ENCODE measurements at places on chromosomes 13 and 19. TPM values are rescaled to one million over a fixed set of nuclear protein-coding genes. Genes with fewer than 3 reads are reported as not detected.

- no peak overlapping the region for H3K4me3 ChIP-seq
- no peak overlapping the region for H3K27ac ChIP-seq
- DNase-seq = no peak
- H3K4me1 ChIP-seq = no peaks in the 10 kb centered on the region
These were observed 40.6 kb upstream of the EEF1AKMT1 start for GRCh38 chr13:20814224-20814910.

- H3K27me3 ChIP-seq = no peaks in the 10 kb centered on the region
- no peaks in the 10 kb centered on the region for H3K36me3 ChIP-seq
- DNase-seq = peak; percentile 8
- H3K4me1 ChIP-seq = peaks cover 10% of the 10 kb centered on the region
These were observed 305.8 kb downstream of the MTUS2 start for GRCh38 chr13:29125934-29126424.

DNA sequence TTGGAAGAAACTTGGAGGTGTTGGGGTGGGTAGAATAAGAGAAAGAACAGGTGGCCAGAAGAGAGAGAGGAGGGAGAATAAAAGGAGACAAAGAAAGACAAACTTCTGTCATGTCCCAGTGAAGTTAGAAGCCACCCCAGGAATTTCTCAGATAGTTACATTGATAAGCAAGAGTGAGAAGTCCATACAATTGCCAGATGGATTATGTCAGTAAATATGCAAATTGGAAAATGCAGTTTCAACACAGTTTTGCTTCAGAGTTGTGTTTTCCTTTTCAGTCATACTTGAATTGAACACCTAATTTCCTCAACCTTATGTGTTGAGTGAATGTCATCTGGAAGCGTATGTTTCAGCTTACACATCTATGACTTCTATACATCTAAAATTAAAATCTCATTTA is 139.2 kb downstream of the RXFP2 start:
- no peak overlapping the region for H3K27ac ChIP-seq
- no peak overlapping the region for H3K4me3 ChIP-seq
- peaks cover 5% of the 10 kb centered on the region for H3K27me3 ChIP-seq
- no peaks in the 10 kb centered on the region for H3K36me3 ChIP-seq
- no peaks in the 10 kb centered on the region for H3K4me1 ChIP-seq

GRCh38 chr13:27352698-27353097 is 71.7 kb upstream of the GTF3A start:
- no peak overlapping the region for H3K27ac ChIP-seq
- H3K27me3 ChIP-seq = peaks cover 11% of the 10 kb centered on the region
- H3K4me3 ChIP-seq = no peak overlapping the region
- no peaks in the 10 kb centered on the region for H3K36me3 ChIP-seq

DNA sequence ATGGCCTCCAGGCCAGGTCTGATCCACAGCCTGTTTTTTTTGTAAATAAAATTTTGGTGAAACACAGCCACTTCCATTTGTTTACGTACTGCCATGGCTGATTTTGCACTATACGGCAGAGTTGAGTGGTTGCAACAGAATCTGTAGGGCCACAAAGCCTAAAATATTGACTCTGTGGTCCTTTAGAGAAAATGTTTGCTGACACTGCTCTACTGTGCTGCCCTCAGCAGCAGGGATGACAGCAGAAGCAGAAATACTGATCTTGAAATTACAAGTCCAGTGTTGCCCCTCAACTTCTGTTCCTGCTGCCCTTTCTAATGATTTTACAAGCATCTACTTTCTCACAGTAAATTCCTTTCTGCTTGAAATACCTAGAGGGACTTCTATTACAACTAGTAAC is 245.2 kb downstream of the RGCC start:
- H3K4me3 ChIP-seq = no peak overlapping the region
- DNase-seq = no peak
- no peaks in the 10 kb centered on the region for H3K27me3 ChIP-seq
- H3K27ac ChIP-seq = no peak overlapping the region

GRCh38 chr19:35459414-35460082 is 11.5 kb downstream of the FFAR2 start:
- no peak for DNase-seq
- H3K36me3 ChIP-seq = no peaks in the 10 kb centered on the region
- H3K4me3 ChIP-seq = no peak overlapping the region
- no peaks in the 10 kb centered on the region for H3K27me3 ChIP-seq
- H3K27ac ChIP-seq = no peak overlapping the region
- H3K4me1 ChIP-seq = peaks cover 29% of the 10 kb centered on the region

DNA sequence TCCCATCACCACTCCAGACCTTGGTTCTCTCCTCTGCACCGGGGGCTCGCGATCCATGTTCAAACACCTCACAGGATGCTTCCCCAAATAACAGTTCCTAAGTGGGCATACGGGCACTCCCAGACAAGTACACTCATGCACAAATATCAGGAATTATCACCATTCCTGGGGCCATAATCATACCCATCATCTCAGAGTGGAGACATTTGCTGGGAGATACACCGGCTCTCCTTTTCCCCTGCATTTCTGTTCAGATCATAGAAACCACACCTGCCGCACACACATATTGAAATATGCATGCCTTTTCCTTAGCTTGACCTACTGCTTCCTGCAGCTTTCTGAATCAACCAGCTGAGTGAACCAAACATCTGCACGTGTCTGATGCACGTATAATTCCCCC is 33.9 kb upstream of the MBNL2 start:
- no peak overlapping the region for H3K27ac ChIP-seq
- no peaks in the 10 kb centered on the region for H3K36me3 ChIP-seq

DNA sequence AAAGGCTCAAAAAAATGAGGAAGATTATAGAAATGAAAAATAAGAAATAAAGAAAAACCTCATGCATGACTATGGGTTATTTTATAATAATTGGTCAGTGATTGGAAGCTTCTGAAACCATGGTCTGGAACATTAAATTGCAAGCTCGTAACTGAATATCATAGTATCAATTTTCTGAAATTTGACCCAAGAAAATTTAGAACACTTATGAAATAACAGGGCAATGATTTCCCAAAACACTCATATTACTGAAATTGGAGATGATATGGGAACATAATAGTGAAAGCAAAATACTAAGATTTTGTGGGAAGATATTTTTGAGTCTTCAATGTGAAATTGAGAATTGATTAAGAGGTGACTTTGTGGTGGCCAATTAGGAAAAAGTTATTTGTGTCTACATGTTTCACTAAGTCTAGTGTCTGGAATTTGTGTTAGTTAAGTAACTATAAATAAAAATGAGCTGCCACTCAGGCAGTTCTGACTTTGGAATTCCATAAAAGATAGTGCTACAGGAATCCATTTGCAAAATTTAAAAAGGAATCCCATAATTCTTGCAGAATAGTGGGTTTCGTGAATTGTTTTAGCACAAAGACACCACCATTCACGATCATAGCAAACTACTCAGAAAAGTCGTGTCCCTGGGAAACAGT is 603.0 kb downstream of the LMO7 start:
- H3K27me3 ChIP-seq = no peaks in the 10 kb centered on the region
- H3K4me3 ChIP-seq = no peak overlapping the region
- no peaks in the 10 kb centered on the region for H3K4me1 ChIP-seq
- no peak for DNase-seq
- H3K27ac ChIP-seq = no peak overlapping the region

- H3K27ac ChIP-seq = no peak overlapping the region
- H3K36me3 ChIP-seq = no peaks in the 10 kb centered on the region
- no peaks in the 10 kb centered on the region for H3K4me1 ChIP-seq
These were observed 44.3 kb upstream of the ENOX1 start for GRCh38 chr13:43831088-43831487.

GRCh38 chr13:46593398-46593797 is 40.4 kb downstream of the LRCH1 start:
- peak; percentile 79 for DNase-seq
- H3K4me3 ChIP-seq = peak overlapping the region; percentile 25
- H3K36me3 ChIP-seq = no peaks in the 10 kb centered on the region
- peak overlapping the region; percentile 10 for H3K27ac ChIP-seq
- peaks cover 74% of the 10 kb centered on the region for H3K4me1 ChIP-seq
- H3K27me3 ChIP-seq = no peaks in the 10 kb centered on the region

- peaks cover 67% of the 10 kb centered on the region for H3K36me3 ChIP-seq
- H3K4me3 ChIP-seq = peak overlapping the region; percentile 76
- H3K4me1 ChIP-seq = peaks cover 89% of the 10 kb centered on the region
- no peaks in the 10 kb centered on the region for H3K27me3 ChIP-seq
- DNase-seq = peak; percentile 97
These were observed 8.0 kb downstream of the RGCC start for GRCh38 chr13:41465241-41465847.

GRCh38 chr19:6058518-6059201 is 51.6 kb downstream of the RFX2 start:
- peaks cover 22% of the 10 kb centered on the region for H3K4me1 ChIP-seq
- no peak for DNase-seq
- no peaks in the 10 kb centered on the region for H3K36me3 ChIP-seq
- no peak overlapping the region for H3K27ac ChIP-seq

- DNase-seq = no peak
- peaks cover 1% of the 10 kb centered on the region for H3K36me3 ChIP-seq
- H3K4me1 ChIP-seq = peaks cover 11% of the 10 kb centered on the region
- H3K4me3 ChIP-seq = no peak overlapping the region
These were observed 61.8 kb upstream of the RANBP3 start for GRCh38 chr19:6039566-6040225.

GRCh38 chr19:16364231-16364865 is 39.7 kb downstream of the KLF2 start:
- peaks cover 70% of the 10 kb centered on the region for H3K4me1 ChIP-seq
- H3K27ac ChIP-seq = no peak overlapping the region
- no peak for DNase-seq
- H3K36me3 ChIP-seq = peaks cover 4% of the 10 kb centered on the region
- H3K27me3 ChIP-seq = peaks cover 16% of the 10 kb centered on the region
- H3K4me3 ChIP-seq = no peak overlapping the region

GRCh38 chr13:63206461-63206860 is 1790.8 kb upstream of the PCDH20 start:
- H3K36me3 ChIP-seq = no peaks in the 10 kb centered on the region
- H3K4me1 ChIP-seq = no peaks in the 10 kb centered on the region
- no peak for DNase-seq
- H3K4me3 ChIP-seq = no peak overlapping the region

GRCh38 chr19:7515645-7516151 is at the start of gene ZNF358:
ZNF358 (plus strand) TSS chr19:7516103; CDS start chr19:7519243, 3,140 bp downstream.
- peak within 1 kb of the TSS; percentile 69 for H3K4me3 ChIP-seq
- H3K36me3 ChIP-seq = no peaks in the 10 kb centered on the region
- DNase-seq = peak; percentile 29
- H3K27me3 ChIP-seq = no peaks in the 10 kb centered on the region
- no peak within 1 kb of the TSS for H3K27ac ChIP-seq

GRCh38 chr19:10603084-10603872 is 16.2 kb upstream of the AP1M2 start:
- peaks cover 9% of the 10 kb centered on the region for H3K36me3 ChIP-seq
- DNase-seq = peak; percentile 90
- peak overlapping the region; percentile 100 for H3K27ac ChIP-seq
- no peaks in the 10 kb centered on the region for H3K27me3 ChIP-seq
- H3K4me3 ChIP-seq = peak overlapping the region; percentile 98
- H3K4me1 ChIP-seq = peaks cover 24% of the 10 kb centered on the region

- H3K27me3 ChIP-seq = peaks cover 25% of the 10 kb centered on the region
- H3K36me3 ChIP-seq = no peaks in the 10 kb centered on the region
- no peak overlapping the region for H3K27ac ChIP-seq
- DNase-seq = no peak
- H3K4me3 ChIP-seq = no peak overlapping the region
- no peaks in the 10 kb centered on the region for H3K4me1 ChIP-seq
These were observed 40.1 kb downstream of the SERTM1 start for GRCh38 chr13:36713887-36714286.

DNA sequence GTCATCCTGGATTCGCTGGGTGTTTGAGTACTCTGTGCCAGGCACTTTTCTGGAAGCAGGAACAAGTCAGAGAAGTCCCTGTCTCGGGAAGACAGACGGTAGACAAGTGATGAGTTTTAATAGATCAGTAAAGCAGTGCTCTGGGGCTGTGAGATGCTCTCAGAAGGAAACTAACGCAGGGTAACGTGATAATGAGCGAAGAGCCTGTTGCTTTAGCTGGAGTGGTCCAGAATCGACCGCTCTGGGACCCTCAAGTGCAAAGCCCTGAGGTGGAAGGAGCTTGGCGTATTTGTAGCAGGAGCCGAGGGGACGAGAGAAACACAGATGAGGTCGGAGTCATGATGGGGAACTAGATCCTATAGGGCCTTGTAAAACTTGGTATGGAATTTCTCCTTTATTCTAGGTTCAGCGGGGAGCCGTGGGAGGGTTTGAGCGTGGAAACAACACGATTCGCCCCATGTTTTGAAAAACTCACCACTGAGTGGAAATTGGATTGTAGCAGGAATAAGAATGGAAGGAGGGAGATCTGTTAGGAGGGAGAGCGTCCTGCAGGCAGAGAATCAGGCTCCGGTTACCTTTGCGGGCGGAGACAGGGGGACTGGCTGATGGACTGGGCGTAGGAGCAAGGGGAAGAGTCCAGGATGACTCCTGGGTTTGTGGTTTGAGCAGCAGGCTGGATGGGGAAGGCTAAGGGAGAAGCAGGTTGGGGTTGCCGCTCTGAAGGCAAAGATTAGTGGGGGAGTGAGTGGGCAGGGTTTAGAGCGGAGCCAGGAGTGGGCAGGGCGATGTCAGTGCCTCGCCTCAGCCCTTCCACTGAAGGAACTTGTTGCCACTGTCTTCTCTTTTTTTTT is 763 bp downstream of the POLD1 start:
- H3K27ac ChIP-seq = peak overlapping the region; percentile 95
- peaks cover 28% of the 10 kb centered on the region for H3K36me3 ChIP-seq
- no peaks in the 10 kb centered on the region for H3K27me3 ChIP-seq
- peaks cover 36% of the 10 kb centered on the region for H3K4me1 ChIP-seq
- H3K4me3 ChIP-seq = peak overlapping the region; percentile 98

DNA sequence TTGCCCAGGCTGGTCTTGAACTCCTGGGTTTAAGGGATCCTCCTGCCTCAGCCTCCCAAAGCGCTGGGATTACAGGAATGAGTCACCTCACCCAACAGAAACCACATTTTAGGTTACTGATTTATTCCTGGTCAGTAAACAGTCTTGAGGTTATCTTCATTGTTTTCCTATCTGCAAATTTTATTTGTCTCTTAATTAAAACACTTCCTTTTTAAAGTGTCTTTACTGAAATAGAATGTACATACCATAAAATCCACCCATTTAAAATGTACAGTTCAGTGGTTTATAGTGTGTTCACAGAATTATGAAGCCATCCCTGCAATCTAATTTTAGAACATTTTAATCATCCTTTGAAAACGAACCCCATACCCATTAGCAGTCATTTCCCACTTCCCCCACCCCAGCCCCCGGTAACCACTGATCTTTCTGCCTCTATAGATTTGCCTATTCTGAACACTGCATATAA is 63.0 kb downstream of the MAP4K1 start:
- H3K27ac ChIP-seq = no peak overlapping the region
- no peak overlapping the region for H3K4me3 ChIP-seq
- no peaks in the 10 kb centered on the region for H3K27me3 ChIP-seq
- DNase-seq = no peak
- H3K36me3 ChIP-seq = no peaks in the 10 kb centered on the region

GRCh38 chr19:57708641-57709361 is at the start of gene ZNF154:
ZNF154 (minus strand) TSS chr19:57709204; CDS start chr19:57708971, 233 bp downstream.
- peak; percentile 21 for DNase-seq
- peak within 1 kb of the TSS; percentile 63 for H3K4me3 ChIP-seq
- peaks cover 15% of the 10 kb centered on the region for H3K27me3 ChIP-seq
- H3K27ac ChIP-seq = no peak within 1 kb of the TSS
- H3K4me1 ChIP-seq = peaks cover 4% of the 10 kb centered on the region

ZNF730 gene
- 0.81 TPM for total RNA-seq

TBCB gene
- total RNA-seq = 104 TPM

KLHL1 gene
- not detected for total RNA-seq

NLRP11 gene
- total RNA-seq = not detected

KLK12 gene
- not detected for total RNA-seq

CFAP97D2 gene
- total RNA-seq = 0.17 TPM

PABPC3 gene
- total RNA-seq = 1.5 TPM

LEUTX gene
- total RNA-seq = not detected

NR2C2AP gene
- total RNA-seq = 34.2 TPM

SRRM5 gene
- 0.27 TPM for total RNA-seq

ZIC5 gene
- total RNA-seq = not detected

ANGPTL8 gene
- not detected for total RNA-seq
